ENCODE measurements at places on chromosomes 2 and 18. TPM values are rescaled to one million over a fixed set of nuclear protein-coding genes. Genes with fewer than 3 reads are reported as not detected.
A peak's percentile ranks its signal among the peaks of the same experiment; 100 is the strongest.

Gene STARD6
- polyA plus RNA-seq, result not detected

- DNase-seq, result no peak
These were observed 231.3 kb upstream of the ZC3H15 start for GRCh38 chr2:186254759-186255158.

DNA sequence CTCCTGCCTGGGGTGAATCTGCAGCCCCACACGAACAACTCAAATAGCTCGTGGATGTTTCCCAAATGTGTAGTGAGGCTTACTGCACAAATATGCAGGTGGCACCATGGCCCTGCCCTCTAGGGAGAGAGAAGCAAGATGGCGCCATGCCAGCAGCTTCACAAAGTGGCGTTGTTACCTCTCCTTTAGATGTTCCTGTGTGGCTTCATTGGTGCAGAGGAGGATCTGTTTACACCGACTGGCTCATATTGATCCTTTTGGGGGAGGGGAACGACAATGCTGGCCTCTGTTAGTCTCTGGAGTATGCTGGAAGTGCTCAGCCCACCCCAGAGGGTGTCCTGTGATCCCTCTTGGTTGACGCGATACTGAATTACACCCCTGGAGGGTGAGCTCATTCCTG, 99.5 kb upstream of the GATA6 start:
- DNase-seq, result no peak

GRCh38 chr2:123840016-123840415, 185.1 kb upstream of the CNTNAP5 start:
- DNase-seq, result peak; percentile 90

GRCh38 chr18:23958036-23958435, 56.5 kb upstream of the TTC39C start:
- peak; percentile 53 for DNase-seq

DNA sequence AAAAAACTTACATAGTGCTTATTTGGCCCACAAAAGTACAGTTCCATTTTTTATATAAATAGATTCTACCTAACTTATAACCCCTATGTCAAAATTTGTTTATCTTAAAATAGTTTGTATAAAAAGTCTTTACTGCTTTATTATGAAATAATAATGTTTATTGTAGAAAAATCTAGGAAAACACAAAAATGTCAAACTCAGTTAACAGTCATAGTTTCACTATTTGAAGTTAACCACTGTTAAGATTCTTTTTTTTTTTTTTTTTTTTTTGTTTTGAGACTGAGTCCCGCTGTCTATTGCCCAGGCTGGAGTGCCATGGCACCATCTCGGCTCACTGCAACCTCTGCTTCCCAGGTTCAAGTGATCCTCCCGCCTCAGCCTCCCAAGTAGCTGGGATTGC, 26.5 kb upstream of the ABI2 start:
- no peak for DNase-seq

DNA sequence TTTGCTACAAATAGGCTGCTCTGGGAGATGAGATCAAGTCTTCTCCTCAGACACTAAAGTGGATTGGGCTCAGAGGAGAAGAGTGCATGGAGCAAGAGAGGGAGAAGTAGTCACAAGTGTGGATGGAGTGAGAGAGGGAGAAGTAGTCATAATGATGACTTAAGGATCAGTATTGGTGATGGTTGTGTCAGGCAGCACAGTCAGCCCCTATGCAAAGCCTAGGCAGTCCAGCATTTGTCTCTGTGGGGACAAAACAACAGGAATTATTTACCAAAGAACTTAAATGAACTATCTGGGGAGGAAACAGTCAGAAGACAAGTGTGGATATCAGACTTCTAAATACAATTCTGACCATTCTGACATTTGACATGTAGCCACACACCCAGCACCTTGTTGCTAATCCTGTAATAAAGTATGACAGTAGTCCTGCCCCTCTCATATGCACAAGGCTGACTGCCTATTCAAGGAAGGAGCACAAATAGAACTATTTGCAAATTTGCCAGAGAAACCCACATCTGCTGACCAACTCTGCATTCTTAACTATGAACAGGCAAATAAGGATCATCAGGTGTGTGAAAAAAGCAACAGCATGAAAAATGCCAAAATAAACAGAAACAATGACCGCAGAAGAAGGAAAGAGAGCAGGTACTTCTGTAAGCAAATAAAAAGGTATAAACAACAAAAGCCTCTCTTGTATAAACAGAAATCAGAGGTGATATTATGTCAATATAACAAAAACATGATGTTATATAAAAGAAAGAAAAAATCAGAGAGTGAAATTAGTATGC, 1597.9 kb upstream of the ACVR2A start:
- DNase-seq, result no peak

DNA sequence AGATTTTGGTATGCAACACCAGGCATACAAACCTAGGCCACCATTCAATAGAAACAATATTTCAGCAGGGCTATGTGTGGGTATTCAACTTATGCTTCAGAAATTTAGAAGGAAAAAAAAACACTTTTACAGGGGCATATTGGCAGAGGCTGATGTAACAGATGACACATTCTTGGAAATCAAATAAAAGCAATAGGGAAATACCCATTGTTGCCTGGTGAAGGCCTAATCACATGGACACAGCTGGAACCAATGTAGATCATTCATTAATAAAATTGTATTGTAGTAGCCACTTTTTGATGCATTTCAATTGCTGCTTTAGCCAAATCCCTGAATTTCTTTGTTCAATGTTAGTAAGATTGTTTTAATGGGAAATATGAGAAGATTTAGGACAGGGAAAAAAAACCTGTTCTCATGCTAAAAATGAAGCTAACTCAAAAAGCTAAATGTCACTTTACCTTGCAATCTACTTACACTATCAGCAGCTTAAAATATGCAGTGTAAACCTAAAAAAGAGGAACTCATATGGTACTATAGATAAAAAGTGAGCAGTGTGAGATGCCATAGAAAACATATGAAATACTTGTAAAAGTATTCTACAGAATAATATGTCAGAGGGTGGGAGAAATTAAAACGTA, 289.4 kb downstream of the ZEB2 start:
- DNase-seq, result peak; percentile 26

Gene LRP1B
- not detected for polyA plus RNA-seq

- no peak for DNase-seq
These were observed 6.8 kb downstream of the SERPINE2 start for GRCh38 chr2:224032283-224032682.

Gene ZNF24
- polyA plus RNA-seq, result 7.4 TPM

Gene NTSR2
- polyA plus RNA-seq, result not detected

Gene FAP
- 0.40 TPM for polyA plus RNA-seq
